ENCODE measurements at places on chromosomes 4 and X. TPM values are rescaled to one million over a fixed set of nuclear protein-coding genes. Genes with fewer than 3 reads are reported as not detected.

Gene MAGEE2
- total RNA-seq: not detected

DNA sequence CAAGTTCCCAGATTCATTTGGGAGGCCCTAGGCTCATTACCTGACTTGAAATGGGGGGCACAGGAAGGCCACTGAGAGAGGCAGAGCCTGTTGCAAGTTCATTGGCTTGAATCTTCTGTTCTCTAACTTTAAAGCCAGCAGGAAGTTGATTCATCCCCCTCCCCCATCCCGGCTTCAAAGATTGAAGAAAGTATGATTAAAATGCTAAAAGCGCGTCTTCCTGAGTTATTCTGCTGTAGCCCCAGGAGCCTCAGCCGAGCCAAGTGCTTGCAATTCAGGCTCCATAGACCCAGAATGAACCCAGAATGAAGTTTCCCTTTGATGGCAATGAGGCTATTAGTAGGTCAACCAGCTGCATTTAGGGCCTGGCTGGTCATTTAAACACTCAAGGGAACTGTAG is 14.7 kb downstream of the CHST7 start:
- DNase-seq: peak; percentile 36

- no peak for DNase-seq
Measured at GRCh38 chr4:81634165-81634564, 162.5 kb upstream of the RASGEF1B start.

Gene TCEAL4
- total RNA-seq: 314 TPM

- no peak for DNase-seq
Measured at GRCh38 chr4:107125496-107125895, 89.4 kb upstream of the DKK2 start.

DNA sequence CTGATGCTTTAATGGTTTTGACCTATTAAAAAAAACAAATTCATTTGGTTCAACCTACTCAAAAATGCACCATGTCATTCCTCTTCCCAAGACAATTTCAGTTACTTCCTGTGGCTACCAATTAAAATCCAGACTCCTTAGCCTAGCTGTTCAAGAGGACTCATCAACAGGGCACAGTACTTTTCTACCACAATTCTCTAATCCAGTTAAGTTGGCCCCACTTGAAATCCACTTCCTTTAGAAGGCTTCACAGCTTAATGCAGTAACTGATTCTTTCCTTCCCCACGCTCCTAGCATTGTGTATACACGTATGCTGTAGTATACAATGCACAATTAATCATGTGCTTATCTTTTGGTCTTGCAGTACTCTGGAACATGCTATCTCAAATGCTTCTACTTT is 129.8 kb downstream of the UGT8 start:
- DNase-seq: no peak

GRCh38 chrX:127037159-127037558 is 217.6 kb downstream of the PRR32 start:
- DNase-seq: no peak

DNA sequence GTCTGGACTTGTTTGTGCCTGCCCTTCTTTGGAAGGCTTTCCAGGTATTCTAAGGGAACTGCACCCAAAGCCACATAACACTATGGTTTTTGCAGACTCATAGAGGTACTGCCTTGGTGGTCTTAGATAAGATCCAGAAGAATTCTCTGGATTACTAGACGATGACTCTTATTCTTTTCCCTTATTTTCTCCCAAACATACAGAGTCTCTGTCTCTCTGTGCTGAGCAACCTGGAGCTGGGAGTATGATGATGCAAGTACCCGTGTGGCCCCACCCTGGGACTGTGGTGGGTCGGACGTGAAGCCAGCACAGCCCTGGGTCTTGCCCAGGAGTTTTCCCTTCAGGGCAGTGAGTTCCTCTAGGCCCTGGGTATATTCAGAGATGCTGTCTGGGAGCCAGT is 1342.4 kb upstream of the TENM3 start:
- no peak for DNase-seq

GRCh38 chr4:106764774-106765173 is 271.3 kb downstream of the DKK2 start:
- DNase-seq: no peak

Gene AFF2
- total RNA-seq: 1.8 TPM

DNA sequence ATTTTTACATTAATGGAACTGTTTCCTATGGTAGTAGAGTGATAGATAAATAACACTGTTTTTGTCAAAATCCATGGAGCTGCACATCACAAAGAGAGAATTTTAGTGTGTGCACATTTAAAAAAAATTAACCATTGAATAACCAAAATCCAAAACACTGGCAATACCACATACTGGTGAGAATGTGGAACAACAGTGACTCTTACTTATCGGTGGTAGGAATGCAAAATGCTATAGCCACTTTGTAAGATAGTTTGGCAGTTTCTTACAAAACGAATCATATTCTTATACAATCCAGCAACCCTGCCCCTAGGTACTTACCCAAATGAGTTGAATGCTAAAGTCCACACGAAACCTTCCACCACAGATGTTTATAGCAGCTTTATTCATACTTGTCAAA is 229.6 kb upstream of the GPR101 start:
- DNase-seq: no peak

DNA sequence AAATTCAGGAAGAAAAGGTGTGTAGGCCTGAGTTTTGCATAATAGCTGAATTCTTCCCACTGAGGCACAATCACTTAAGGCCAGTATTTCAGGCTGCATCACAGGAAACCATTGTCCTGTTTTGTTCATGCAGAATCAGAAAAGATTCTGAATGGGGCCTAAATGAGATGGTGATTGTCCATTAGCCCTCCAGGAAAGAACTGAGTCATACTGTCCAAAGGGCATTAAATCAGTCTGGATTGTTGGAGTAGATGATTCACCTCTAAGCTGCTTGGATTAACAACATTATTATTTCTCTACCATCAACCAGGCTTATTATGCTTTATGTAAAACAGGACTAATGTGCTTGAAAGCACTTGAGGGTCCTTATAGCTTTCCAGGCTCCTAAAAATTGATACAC is 36.2 kb downstream of the CT47B1 start:
- DNase-seq: no peak

Gene SULT1B1
- total RNA-seq: 0.51 TPM

Gene MAPK10
- 38.2 TPM for total RNA-seq

- DNase-seq: no peak
Measured at GRCh38 chr4:139511320-139511719, 44.7 kb downstream of the SETD7 start.

Gene ADH6
- not detected for total RNA-seq

GRCh38 chrX:153686711-153687110 is 1.0 kb upstream of the SLC6A8 start:
- DNase-seq: no peak
